CMK (cell line): ENCODE measurements at places on chromosomes 5 and 9.

DNA sequence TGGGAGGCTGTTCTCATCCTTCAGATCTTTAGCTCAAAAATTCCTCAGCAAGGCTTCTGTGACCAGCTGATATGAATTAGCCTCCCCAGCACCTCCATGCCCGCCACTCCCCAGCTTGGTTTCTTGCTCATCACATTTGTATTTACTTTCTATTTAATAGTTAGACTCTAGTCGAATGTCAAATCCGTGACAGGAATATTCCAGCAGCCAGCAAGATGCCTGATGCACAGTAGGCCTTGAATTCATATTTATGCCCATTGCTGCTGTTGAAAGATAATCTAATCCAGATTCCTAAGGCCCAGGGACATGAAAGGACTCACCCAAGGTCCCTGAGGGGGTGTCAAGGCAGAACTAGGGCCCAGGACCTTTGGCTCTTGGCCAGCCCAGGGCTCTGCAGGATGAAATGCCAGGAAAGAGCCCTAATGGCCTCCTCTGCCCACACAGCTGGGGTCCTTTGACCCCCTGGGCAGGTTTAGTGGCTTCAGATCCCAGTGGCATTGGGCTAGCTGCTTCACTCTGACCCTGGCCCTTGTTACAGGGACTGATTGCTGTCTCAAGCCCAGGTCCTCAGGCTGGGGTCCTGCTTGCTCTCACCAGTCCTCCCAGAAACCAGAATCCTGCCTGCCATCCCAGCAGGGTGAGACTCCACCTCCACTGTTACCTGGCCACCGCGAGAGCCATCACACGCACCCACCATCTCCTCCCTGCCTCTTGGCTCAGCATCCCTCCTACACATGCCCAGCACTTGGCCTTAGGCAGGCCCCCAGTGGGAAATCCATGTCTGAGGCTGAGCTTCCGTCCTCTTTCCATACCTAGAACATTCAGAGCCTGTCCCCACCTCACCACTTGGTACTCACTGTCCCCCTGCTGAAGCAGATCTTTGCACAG is 7.3 kb downstream of the CSF1R start:
- DNase-seq, result no peak

GRCh38 chr9:137168904-137169856 is 671 bp downstream of the LRRC26 start:
- DNase-seq, result no peak

GRCh38 chr9:5825895-5826622 is 6.9 kb downstream of the ERMP1 start:
- no peak for DNase-seq

DNA sequence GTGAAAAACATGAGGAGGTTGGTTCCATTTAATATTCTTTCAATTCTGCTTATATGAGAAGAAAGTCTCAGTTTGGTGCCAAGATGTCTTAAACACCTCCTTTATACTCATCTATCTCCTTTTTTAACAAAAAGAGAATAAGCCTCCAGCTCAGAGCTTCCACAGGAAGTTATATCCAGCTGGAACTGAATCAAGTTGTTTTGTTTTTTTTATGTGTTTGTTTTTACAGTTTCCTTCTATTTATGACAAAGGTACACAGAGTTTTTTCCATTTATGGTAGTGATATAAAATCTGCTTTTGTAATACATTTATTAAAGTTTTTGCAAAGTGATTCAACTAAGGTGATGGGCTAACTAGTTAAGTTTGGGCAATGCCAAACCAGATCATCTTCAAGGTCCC is 10.4 kb downstream of the SPARC start:
- no peak for DNase-seq

DNA sequence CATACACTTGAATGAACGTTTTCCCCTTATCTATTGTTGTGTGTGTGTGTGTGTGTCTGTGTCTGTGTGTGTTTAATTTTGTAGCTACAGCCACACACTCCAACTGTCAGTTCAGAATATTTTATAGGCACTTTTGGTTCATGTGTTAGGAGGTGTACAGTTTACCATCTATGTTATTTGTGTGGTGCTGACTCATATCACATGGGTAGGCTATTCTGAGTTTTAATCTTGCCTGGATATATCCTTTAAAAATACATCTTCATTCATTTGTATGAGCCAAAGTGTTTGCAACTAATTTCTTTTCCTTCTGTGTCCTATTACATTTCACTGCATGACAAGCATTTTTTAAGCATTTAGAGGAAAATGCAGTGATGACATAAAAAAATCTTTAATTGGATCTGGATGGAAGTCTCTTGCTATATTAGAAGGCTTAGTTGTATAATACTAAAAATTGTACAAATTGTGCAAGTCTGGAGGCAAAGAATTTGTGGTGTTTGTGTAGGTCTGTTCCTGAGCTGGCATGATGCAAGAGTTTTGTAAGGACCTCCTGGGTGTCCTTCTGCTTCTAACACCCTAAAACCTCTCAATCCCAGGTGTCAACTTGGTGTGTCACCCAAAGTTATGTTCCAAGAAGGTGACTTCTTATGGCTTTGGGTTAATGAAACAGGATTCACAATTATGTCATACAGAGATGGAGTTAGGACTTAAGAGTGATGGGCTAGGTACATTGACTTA is 52.4 kb upstream of the HMHB1 start:
- no peak for DNase-seq

DNA sequence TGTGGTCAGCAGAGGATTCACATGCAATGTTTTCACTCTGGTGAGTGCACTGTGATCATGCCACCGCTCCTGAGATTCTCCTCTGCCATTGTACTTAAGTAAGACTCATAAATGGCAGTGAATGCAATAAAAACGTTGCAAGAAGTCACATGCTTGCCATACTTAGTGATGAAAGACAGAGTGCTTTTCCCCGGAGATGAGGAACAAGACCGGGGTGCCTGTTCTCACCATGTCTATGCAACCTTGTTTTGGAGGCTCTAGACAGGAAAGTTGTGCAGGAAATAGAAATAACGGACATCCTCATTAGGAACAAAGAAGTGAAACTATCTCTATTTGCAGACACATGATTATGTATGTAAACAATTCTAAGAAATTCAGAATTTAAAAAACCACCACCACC is 84.7 kb upstream of the IRX2 start:
- DNase-seq, result no peak

DNA sequence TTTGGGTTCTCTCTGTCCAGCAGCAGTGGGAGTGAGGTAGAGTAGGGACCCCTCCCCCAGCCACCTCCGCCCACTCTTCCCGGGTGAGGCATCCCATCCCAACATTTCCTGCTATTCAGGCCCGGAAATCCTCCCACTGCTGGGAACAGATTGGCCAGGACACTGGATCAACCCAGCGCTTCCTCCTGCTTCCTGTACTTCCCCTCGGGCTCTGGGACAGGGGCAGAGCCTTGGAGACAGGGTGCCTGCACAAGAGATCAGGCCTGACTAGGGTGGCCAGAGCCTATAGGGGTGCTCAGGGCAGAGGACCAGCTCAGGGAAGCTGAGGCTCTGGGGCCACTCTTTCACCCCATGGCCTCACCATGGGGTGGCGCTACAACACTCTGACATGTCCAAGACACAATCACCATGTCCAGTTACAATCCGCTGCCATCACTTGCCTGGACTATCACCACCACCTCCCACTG is 14.5 kb downstream of the SH2D3C start:
- no peak for DNase-seq

DNA sequence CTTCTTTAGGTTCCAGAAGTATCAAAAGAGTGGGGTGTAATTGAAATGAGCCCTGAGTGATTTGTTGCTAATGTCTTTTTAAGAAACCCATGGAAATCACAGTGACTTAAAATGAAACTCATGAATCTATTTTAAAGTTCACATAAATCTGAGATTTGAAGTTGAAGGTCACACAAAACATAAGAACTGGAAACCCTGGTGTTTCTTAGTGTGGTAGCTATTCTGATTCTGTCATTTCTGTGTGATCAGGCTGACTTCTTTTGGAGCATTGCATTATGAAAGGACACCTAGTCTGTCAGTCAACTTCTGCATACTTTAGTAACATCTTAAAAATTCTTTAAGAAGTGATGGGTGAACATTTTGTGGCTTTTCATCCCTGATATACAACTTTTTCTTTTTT is 448.8 kb downstream of the TLE4 start:
- DNase-seq, result no peak

DNA sequence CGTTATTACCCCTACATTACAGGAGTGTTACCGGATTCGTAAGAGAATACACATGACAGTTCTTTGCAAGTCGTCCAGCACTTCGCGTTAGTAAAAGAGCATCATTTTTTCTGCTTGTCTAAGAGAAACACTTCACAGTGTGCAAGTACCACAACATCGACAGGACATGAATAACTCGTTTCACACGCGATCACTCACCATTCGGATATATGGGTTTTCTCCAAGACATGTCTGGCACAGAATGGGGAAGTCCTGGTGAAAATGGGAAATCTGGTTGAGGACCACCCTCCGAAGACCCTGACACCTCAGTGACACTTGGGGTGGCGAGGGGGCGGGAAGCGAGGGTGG is 642 bp downstream of the RBM22 start:
- no peak for DNase-seq

GRCh38 chr5:122723606-122724352 is 51.1 kb upstream of the SNX2 start:
- DNase-seq, result no peak

DNA sequence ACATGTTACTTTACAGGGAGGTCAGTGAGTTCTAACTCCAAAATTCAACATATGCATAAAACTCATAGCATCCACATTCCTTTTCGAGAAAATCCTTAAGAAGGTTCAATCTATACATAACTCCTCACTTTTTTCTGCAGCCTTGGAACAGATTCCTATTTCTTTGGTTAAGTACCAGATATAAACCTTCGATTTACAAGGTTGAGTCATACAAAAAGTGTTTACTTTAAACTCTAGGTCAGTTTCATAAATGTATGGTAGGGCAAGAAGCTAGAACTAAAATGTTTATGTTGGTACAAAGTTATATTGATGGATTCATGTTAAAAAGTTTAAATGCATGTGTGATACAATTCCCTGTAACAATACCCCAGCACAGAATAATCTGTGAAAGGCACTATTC is 19.4 kb downstream of the CDKN2AIPNL start:
- DNase-seq, result no peak

DNA sequence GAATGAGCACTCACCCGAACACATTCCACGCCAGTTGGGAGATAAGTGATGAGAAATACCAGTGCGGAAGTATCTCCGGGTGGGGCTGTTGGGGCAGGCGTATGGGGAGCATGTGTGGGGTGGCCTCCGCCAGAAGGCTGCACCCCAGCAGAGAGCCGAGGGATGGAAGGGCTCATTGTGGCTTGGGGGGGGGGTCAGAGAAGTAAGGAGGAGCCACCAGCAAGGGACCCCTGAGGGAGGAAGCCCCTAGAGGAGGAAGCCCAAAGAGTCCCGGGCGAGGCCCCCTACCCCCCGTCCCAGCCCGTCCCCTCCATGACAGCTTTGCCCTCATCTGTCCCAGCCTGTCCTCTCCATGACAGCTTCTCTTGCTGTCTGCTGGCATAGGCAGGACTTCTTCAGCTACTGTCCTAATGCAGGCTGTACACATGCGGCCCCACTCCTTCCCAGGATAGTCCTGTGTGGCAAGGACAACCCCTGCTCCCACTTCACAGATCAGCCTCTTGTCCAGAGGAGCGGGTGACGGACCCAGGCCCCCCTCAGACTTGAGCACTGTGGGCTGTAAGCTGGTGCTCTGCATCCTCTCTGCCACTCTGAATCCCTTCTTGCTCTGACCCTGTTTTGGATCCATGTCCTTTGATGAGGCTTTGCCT is 239.6 kb downstream of the CACNA1B start:
- no peak for DNase-seq

DNA sequence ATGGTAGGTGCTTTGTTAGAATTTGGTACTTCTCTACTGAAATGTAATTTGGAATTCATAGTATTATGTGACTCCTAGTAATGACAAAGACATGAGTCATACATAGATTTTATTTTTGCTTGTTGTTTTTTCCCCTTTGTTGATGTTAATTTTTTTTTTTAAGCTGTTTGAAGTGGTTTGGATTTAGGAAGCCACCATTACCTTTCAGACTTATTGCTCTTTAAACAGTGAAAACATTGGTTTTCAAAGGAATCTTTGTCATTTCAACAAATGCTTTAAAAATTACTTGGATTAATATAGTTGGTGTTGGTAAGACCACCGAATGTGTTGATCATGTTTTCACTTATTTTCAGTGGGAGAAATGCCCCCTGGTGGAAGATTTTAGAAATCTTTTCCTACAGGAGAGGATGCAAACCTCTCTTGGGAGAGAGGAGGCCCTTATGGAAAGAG is 170.1 kb upstream of the PITX1 start:
- no peak for DNase-seq

DNA sequence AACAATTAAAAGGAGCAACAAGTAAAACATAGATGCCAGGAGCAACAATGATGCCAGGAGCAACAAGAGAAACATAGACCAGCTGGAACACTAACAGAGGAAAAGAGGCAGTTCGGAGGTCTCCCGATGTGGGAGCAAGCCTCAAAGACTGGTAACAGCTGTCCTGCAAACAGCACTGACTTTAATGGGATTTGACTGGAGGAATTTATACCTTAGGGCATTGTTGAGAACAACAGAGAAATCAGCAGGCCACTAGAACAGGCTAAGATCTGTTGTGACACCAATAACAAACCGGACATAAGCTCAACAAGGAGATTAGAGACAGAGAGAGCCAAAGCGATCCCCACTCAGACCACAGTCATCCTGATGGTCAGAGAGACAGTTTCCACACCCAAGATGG is 11.8 kb upstream of the SYK start:
- DNase-seq, result no peak

DNA sequence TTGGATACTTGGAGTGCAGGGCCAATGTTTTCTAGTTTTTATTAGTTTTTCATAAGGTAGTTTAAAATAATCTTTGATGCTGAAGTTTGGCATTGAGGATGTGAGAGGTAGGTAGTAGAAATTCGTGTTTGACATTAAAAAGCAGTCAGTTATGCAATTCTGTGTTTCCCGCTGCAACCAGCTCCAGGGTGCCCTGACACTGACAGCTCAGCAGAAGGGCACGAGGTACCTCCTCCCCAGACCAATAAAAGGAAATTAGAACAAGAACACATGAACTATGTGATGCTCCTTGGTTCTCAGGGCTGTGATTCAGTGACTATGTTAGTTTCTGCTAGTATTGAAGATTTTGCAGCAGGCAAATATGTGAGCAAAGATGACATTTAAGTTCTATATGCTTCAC is 40.2 kb downstream of the NSUN2 start:
- DNase-seq, result no peak

- no peak for DNase-seq
These were observed 97.3 kb downstream of the CFAP90 start for GRCh38 chr5:7753596-7753995.

GRCh38 chr9:73154722-73155121 is 3.1 kb downstream of the ANXA1 start:
- no peak for DNase-seq

GRCh38 chr9:19203058-19203457 is 27.4 kb upstream of the DENND4C start:
- DNase-seq, result no peak

DNA sequence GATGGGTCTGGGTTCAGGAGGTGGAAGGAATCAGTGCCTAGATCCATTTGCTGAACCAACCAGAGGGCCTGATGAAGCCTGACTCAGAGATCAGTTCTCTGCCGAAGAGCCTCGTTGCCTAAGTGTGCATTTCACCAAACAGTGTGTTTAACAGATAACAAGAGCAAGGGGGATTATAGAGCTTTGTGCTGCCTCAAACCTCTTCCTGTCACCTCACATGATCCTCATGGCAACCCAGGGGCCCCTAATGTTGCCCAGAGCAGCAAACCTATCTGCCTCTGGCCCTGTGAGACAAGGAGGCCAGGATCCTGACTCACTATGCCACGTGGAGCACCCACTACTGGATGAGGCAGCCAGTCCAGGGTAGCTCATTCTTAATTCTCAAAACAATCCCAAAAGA is 66.3 kb upstream of the EPB41L4B start:
- DNase-seq, result no peak
